HCT116 (cell line): ENCODE measurements at places on chromosomes 2 and 18. TPM values are rescaled to one million over a fixed set of nuclear protein-coding genes. Genes with fewer than 3 reads are reported as not detected.
A peak's percentile ranks its signal among the peaks of the same experiment; 100 is the strongest.

DUSP19 gene
- total RNA-seq = 2.9 TPM

C2orf80 gene
- not detected for total RNA-seq

LAMA3 gene
- 5.6 TPM for total RNA-seq

ASXL3 gene
- total RNA-seq = not detected

C2orf81 gene
- total RNA-seq = 6.5 TPM

PAIP2B gene
- 5.9 TPM for total RNA-seq

SLC14A1 gene
- not detected for total RNA-seq

ME2 gene
- 49.0 TPM for total RNA-seq

- H3K27ac ChIP-seq = no peak overlapping the region
- H3K27me3 ChIP-seq = no peaks in the 10 kb centered on the region
Observed at GRCh38 chr2:58432491-58433170, 191.5 kb upstream of the FANCL start.

- H3K36me3 ChIP-seq = no peaks in the 10 kb centered on the region
- no peak for DNase-seq
- no peaks in the 10 kb centered on the region for H3K27me3 ChIP-seq
Observed at GRCh38 chr2:53473236-53473635, 294.4 kb upstream of the CHAC2 start.

DNA sequence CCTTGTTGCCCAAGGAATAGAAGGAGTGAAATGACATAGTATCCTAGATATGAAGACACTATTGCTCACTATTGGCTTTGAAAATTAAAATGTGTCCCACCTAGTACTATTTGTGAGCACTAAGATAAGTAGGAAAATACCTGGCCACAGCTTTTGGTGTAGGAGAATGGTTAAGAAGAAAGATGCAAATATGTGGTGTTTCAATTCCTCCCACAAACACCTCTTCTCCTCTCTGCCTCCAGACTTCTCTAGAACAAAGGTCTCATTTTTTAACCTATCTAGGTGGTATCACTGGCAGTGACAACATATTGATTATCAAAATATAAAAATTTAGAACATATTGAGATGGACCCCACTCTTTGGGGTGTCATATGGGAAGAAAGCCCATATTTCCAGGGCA is 929.9 kb upstream of the FANCL start:
- H3K4me3 ChIP-seq = no peak overlapping the region
- DNase-seq = no peak
- H3K36me3 ChIP-seq = no peaks in the 10 kb centered on the region
- no peak overlapping the region for H3K27ac ChIP-seq

DNA sequence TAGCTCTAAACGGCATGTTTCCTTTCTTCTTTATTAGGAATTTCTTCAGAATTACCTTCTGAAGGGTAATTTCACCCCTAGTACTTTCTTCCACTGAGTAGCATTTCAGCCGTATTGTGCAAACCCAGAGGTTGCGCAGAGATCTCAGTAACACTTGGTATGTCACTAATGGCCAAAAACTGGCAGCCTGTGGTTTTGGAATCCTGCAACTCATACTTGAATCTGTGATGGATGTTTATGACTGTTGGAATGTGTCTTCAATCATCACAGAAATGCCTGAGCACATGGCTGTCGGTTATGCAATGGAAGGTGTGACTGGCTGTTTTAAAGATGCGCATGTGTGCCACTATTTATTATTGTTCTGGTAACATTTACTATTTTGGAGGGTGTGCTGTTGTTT is 100.0 kb downstream of the COLEC12 start:
- no peaks in the 10 kb centered on the region for H3K4me1 ChIP-seq
- H3K36me3 ChIP-seq = no peaks in the 10 kb centered on the region
- H3K27me3 ChIP-seq = 0 out of 2 replicates have a peak, but pooled peaks cover 6% of the 10 kb centered on the region
- no peak overlapping the region for H3K4me3 ChIP-seq

- no peak overlapping the region for H3K27ac ChIP-seq
- H3K4me3 ChIP-seq = no peak overlapping the region
- no peaks in the 10 kb centered on the region for H3K4me1 ChIP-seq
Observed at GRCh38 chr2:133414486-133415209, 153.6 kb downstream of the NCKAP5 start.

DNA sequence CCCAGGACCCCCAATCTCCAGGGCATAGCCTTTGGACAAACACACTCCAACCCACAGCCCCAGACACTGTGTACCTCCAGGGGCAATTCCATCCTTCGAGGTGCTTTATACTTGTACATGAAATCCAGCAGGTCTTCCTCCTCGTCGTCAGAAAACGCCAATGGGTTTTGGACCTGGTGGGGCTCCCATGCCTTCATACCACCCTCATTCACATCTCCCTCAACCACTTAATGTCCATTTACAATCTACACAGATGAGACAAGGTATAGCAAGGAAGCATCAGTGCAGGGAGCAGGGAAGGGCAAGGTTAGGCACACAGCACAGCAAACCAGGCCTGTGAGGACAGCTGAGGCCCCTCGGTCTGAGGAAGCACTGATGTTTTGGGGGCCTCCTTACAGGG is 20.6 kb downstream of the MRPL35 start:
- H3K36me3 ChIP-seq = no peaks in the 10 kb centered on the region
- no peaks in the 10 kb centered on the region for H3K4me1 ChIP-seq
- no peak overlapping the region for H3K4me3 ChIP-seq
- no peak for DNase-seq
- no peaks in the 10 kb centered on the region for H3K27me3 ChIP-seq
- H3K27ac ChIP-seq = no peak overlapping the region

- H3K27ac ChIP-seq = no peak overlapping the region
- H3K4me3 ChIP-seq = peak overlapping the region; percentile 24
- peaks cover 6% of the 10 kb centered on the region for H3K4me1 ChIP-seq
- H3K27me3 ChIP-seq = no peaks in the 10 kb centered on the region
- DNase-seq = no peak
Observed at GRCh38 chr2:230986520-230987136, 9.3 kb upstream of the SPATA3 start.
